Mammary epithelial cell (primary cell): ENCODE measurements at places on chromosomes 7 and 10. TPM values are rescaled to one million over a fixed set of nuclear protein-coding genes. Genes with fewer than 3 reads are reported as not detected.

Gene FRG2B
- not detected in 2 replicates for total RNA-seq

Gene CDNF
- 1.5 and 2.3 TPM in 2 replicates for total RNA-seq

Gene TFPI2
- total RNA-seq = 360 and 608 TPM in 2 replicates

Gene COL17A1
- total RNA-seq = 2,380 and 3,130 TPM in 2 replicates

Gene LDB3
- not detected for total RNA-seq
